ENCODE measurements at places on chromosomes 12 and 14.
A peak's percentile ranks its signal among the peaks of the same experiment; 100 is the strongest.

GRCh38 chr12:51907083-51907855 lies at the start of gene ACVRL1:
Gene ACVRL1 (plus strand): TSS chr12:51907504. CDS start chr12:51912475, 4,971 bp downstream.
- no peak for DNase-seq

- no peak for DNase-seq
Measured at GRCh38 chr12:62866451-62867082, 68.4 kb downstream of the PPM1H start.

DNA sequence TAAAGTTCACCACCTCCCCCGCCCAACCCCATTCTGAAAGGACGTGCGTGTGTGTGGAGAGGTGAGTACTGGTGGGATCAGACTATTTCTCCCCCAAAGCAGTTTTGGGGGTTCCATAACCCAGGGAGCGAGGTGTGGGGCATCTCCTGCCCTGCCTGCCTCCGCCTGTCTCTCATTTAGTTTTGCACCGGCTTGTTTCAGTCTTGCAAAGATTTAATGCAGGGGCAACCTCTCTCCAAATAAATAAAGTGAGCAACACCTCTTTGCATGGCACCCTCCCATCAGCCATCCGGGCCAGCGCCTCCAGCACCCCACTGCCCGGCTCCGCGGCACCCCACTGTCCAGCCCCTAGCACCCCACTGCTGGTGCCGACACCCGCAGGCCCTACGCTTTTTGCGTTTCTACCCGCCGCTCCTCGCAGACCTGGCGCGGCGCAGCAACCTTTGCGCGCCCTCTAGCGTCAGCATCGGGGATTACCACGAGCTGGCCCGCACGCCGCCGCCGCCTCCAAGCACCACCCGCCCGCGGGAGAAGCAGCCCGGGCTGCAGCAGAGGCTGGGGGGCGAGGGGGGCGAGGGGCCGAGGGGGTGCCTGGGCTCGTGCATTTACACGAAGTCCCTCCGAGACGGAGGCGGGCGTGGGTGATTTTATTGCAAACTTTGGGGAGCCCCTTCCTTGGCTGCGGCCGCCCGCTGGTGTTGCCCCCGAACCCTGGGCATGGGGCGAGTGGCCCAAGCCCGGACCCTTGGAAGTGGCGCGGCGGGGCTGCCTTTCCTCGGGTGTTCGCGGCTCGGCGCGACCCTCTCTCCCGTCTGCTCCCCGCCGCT lies 55.8 kb upstream of the VRK1 start:
- peak; percentile 64 for DNase-seq

DNA sequence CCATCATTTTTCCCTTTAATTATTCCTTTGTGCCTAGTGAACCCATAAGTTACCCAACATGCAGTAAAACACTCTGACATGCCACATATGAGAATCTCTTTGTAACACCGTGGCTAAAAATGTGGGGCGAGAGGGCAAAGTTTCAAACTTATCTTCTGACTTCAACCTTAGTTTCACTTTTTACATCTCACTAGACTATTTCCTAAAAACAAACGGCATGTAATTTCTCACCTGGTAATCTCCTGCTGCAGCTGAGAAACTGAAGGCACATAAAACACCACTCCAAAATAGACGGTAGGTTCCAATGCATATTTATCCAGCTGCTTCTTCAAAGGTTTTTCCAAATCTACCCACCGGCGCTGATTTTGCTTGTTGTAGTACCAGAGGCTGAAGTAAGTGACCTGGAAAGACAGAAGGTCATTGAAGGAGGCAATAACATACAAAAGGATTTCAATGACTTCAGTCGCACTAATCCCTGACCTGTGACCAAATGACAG lies 37.9 kb downstream of the PTPN21 start:
- no peak for DNase-seq

- no peak for DNase-seq
Measured at GRCh38 chr12:108248011-108248410, 91.1 kb downstream of the CMKLR1 start.

DNA sequence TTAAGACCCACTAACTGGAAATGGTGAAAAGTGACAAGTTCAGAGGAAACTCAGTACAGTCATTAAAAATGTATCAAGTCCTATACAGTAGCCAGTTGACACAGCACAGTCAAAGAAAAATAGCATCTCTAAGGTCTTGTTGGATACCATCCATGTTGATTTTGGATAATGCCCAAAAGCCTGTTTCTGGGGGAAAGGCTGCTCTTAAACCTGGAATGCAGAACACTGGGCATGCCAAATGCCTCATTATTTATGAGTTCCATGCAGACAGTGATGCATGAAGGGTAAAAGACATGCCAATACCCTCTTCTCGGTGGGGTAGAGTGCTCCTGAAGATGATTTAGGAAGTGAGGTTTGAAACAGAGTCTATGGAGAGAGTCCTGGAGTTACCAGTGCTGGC lies 29.6 kb downstream of the KCNK13 start:
- no peak for DNase-seq
